ENCODE measurements at places on chromosomes 2 and 18. TPM values are rescaled to one million over a fixed set of nuclear protein-coding genes. Genes with fewer than 3 reads are reported as not detected.

Gene STEAP3
- polyA plus RNA-seq: 5.8 TPM

Gene MAP3K19
- not detected for polyA plus RNA-seq

Gene CIDEA
- polyA plus RNA-seq: 0.59 TPM

Gene REG3A
- not detected for polyA plus RNA-seq

Gene R3HDM1
- 8.9 TPM for polyA plus RNA-seq

Gene TMEM247
- polyA plus RNA-seq: not detected

Gene FBXO11
- polyA plus RNA-seq: 15.7 TPM

Gene CTAGE1
- not detected for polyA plus RNA-seq

Gene TANC1
- 44.0 TPM for polyA plus RNA-seq

Gene PLA2R1
- 1.7 TPM for polyA plus RNA-seq

Gene SP140L
- polyA plus RNA-seq: 2.5 TPM

Gene RNPEPL1
- polyA plus RNA-seq: 247 TPM

Gene ALLC
- polyA plus RNA-seq: 0.59 TPM

Gene SPP2
- polyA plus RNA-seq: not detected

Gene UPP2
- not detected for polyA plus RNA-seq

Gene UGT1A3
- polyA plus RNA-seq: not detected

Gene POU3F3
- 0.04 TPM for polyA plus RNA-seq

Gene DPP4
- polyA plus RNA-seq: 1.1 TPM

Gene HS1BP3
- 16.8 TPM for polyA plus RNA-seq

Gene OXER1
- polyA plus RNA-seq: 0.25 TPM

Gene DSG4
- not detected for polyA plus RNA-seq

Gene SP100
- polyA plus RNA-seq: 58.2 TPM

Gene LRP1B
- 0.15 TPM for polyA plus RNA-seq

Gene PFN4
- polyA plus RNA-seq: 2.3 TPM

Gene EEF1B2
- 205 TPM for polyA plus RNA-seq

Gene AKAIN1
- polyA plus RNA-seq: not detected

Gene GAL3ST2
- not detected for polyA plus RNA-seq

Gene TCF7L1
- polyA plus RNA-seq: 8.9 TPM

Gene LINC00305
- not detected for polyA plus RNA-seq

Gene SPC25
- polyA plus RNA-seq: not detected

Gene LIPG
- 3.1 TPM for polyA plus RNA-seq

Gene SCN2A
- 0.01 TPM for polyA plus RNA-seq

Gene RPRM
- 0.03 TPM for polyA plus RNA-seq

Gene ELOA2
- polyA plus RNA-seq: not detected

Gene FRZB
- 1.6 TPM for polyA plus RNA-seq

Gene GCG
- 0.32 TPM for polyA plus RNA-seq

Gene CYBRD1
- 26.3 TPM for polyA plus RNA-seq

Gene LDAH
- 4.1 TPM for polyA plus RNA-seq

Gene HOXD8
- polyA plus RNA-seq: 0.35 TPM

Gene KCNIP3
- 6.8 TPM for polyA plus RNA-seq

Gene ASPRV1
- 1.0 TPM for polyA plus RNA-seq

Gene DSEL
- 1.1 TPM for polyA plus RNA-seq

Gene RABL2A
- 3.5 TPM for polyA plus RNA-seq

Gene ERICH2
- 0.66 TPM for polyA plus RNA-seq

Gene HAAO
- polyA plus RNA-seq: 2.0 TPM

Gene SLC16A14
- polyA plus RNA-seq: 1.0 TPM

Gene CXCR1
- 0.10 TPM for polyA plus RNA-seq

Gene CHRNA1
- 0.29 TPM for polyA plus RNA-seq

Gene DNAH7
- polyA plus RNA-seq: not detected

Gene ZNF385B
- 0.26 TPM for polyA plus RNA-seq

Gene EPB41L3
- 4.0 TPM for polyA plus RNA-seq

Gene NT5DC4
- polyA plus RNA-seq: not detected

Gene AGXT
- not detected for polyA plus RNA-seq

Gene KANSL3
- 12.5 TPM for polyA plus RNA-seq

Gene MRPL19
- polyA plus RNA-seq: 12.2 TPM

Gene GCC2
- polyA plus RNA-seq: 4.1 TPM

Measured in heart right ventricle (tissue), 16 donors.